ENCODE measurements at places on chromosomes 2 and 18.

DNA sequence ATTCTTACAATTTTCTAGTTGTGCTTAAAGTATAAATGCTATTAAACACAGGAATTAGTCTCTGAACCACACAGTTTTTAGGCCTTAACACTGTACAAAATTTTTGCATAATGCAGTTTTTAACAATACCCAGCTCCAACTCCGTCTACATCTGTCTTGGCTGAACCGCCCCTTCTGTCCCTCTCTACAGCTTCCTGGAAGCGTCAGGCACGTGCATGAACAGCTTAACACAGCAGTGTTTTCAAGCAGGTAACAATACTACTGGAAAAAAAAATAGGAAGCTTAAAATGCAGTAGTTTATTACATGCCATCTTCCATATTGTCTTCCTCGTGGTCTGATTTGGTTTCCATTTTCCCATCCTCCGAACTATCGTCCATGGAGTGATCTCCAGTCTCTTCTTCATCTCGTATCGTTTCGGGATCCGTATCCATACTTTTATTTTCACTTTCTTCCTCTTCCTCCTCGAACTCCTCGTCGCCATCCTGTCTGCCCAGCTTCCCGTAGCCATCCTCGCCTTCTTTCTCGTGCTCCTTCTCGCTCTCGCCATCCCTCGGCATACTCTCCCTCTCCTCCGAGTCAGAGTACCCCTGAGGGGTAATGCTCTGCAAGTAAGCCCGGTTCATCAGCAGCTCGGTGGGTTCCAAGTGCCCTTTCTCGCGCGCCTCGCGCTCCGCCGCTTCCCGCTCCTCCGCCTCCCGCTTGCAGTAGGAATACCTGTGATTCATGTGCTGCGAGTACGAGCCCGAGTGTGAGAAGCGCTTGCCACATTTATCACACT is 130.6 kb downstream of the ZEB2 start:
- no peak for DNase-seq

DNA sequence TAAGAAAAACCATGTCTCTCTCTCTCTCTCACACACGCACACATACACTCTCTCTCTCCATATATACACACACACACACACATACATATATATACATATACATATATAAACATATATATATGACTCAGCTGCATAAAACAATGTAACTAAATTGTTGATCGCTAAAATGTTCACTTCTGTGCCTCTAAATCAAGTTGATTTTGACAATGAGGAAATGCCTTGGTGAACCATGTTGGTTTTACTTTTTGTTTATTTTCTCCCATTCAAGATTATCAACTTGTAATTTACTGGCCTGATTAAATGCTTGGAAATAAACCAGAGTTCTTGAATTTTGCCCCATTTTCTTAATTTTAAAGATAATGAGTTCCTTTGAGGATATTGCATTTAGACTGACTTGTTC is 500.4 kb downstream of the PARD3B start:
- DNase-seq = no peak

DNA sequence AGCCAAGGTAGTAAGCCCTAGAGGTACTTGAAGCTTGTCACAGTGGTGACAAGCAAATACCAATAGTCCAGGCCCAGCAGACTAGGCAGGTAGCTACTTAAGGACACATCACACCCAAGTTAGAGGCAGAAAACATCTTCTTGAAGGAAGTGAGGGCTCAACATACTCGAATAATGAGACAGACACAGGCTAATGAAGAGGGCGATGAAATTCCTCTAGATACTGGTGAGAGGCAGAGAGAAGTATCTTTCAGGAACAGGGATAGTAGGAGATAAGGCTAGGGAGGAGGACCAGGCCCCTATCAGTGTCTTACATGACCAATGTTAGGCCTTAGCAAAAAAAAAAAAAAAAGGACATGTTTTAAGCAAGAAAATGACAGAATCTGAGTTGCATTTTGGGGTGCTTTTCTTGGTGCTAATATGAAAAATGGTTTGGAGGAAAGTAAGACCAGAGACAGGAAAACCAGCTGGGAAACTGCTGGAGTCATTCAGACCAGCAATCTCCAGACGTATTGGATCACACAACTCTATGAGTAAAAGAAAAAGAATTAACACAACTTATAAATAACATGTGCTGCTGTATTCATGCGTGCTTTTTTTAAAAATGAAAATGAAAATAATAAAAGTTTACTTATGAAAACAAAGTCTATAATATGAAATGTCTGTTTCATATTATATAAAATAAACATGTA is 37.7 kb downstream of the COBLL1 start:
- DNase-seq = no peak

DNA sequence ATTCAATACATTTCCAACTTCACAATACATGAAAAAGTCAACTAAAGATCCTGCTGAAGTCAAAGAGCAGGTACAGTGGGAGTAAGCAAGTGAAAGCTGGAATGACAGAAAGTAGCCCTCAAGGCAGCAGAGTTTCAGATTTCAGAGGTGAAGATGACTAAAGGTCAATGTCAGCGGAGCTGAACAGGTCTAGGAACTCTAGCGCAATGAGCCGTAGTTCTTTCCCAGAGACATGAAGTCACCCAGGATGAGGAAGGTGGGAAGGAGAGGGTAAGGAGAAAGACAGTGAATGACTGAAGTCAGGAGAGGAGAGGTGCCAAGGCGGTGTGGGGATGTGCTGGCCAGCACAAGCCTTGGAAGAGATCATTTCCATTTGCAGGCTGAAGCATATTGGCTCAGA is 28.1 kb downstream of the PTPN2 start:
- DNase-seq = no peak

- DNase-seq = no peak
Measured at GRCh38 chr18:47898696-47899095, 31.8 kb downstream of the SMAD2 start.

DNA sequence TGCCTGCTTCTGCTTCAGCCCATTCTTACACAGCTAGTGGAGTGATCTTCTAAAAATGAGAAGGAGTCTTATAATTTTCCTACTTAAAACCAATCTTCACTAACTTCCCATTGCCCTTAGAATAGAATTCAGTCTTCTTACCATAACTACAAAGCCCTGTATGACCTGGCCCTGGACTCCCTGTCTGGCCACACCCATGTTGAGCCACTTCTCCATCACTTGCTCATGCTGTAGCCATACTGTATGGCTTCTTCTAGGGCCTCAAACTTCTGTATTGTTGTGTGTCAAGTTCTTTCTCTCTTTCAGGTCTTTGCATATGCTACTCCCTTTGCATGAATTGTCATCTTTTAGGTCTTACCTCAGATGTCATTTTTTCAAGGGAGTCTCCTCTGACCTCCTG is 11.2 kb downstream of the DGUOK start:
- no peak for DNase-seq

DNA sequence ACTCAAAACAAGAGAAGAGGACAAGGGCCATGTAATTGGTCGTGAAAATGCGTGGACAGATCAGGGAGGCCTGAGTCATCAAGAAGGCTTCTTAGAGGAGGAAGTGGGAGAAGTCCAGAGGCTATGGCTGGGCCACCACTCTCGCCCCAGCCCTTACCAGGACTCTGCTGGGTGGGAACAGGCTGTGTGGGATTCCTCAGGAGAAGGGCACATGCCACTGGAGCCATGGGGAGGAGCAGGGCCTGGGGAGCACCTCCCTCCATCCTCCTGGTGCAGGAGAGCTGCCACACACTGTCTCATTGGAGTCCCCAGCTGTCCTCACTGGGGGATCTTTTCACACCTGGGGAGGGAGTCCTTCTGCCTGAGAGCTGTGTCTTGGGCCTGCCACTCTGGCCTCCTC is 9.4 kb upstream of the RALB start:
- DNase-seq = no peak

DNA sequence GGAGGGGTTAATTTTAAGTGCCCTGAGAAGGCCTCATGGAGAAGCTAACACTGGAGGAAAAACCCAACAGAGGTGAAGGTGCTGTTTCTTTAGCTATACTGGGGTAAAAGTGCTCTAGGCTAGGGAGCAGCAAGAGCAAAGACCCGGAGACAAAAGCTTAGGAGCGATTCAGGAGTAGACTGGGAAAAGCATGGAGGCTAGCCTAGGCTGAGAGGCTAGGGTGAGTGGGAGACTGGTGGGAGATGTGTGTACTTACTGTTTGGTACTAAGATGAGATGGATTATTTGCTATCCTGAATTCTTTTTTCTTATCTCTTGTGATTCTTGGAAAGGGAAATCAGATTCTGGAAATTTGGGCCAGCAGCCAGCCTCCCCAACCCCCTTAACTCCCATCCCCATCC is 2.0 kb downstream of the GIGYF2 start:
- DNase-seq = no peak

- no peak for DNase-seq
Measured at GRCh38 chr2:192729369-192729768, 534.6 kb upstream of the TMEFF2 start.

- DNase-seq = no peak
Measured at GRCh38 chr2:217062768-217063167, 202.9 kb upstream of the TNP1 start.

DNA sequence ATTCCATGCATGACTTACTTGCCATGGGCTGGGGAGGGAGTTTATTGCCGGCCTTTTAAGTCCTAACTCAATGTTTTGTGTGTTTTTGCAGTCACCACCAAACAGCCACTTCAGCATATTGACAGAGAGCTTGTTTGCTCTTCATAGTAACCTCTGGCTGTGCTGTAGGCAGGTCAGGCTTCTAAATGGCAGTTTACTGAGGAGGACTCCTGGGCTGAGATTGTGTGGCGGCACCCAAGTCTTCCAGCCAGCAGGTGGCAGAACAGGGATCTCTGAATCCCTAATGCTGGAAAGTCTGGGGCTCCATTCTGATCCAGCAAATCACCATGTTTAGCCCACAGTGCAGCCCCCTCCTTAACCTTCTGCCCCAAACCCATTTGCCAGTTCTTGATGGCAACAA is 121.2 kb downstream of the CAPN13 start:
- no peak for DNase-seq

GRCh38 chr2:28445448-28446258 is 50.2 kb upstream of the PLB1 start:
- no peak for DNase-seq

DNA sequence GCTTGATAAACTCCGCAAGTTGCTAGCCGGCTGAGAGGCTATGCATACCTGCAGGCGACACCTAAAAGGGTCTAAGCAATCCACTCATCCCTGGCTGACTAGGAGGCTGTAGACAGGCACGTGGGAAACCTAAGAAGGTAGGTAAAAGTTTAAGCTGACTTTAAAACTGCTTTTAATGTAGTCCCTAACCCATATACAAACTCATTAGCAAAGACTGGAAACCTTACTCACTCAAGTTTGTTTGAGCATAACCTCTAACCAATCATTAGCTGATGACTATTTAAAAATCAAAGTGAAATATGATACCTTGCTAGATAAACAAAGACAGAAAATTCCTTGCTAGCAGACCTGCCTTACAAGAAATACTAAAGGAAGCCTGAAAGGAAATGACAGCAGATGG is 106.4 kb downstream of the EXOC6B start:
- DNase-seq = no peak

GRCh38 chr2:131646669-131647297 is 119.1 kb downstream of the CCDC74A start:
- DNase-seq = no peak

DNA sequence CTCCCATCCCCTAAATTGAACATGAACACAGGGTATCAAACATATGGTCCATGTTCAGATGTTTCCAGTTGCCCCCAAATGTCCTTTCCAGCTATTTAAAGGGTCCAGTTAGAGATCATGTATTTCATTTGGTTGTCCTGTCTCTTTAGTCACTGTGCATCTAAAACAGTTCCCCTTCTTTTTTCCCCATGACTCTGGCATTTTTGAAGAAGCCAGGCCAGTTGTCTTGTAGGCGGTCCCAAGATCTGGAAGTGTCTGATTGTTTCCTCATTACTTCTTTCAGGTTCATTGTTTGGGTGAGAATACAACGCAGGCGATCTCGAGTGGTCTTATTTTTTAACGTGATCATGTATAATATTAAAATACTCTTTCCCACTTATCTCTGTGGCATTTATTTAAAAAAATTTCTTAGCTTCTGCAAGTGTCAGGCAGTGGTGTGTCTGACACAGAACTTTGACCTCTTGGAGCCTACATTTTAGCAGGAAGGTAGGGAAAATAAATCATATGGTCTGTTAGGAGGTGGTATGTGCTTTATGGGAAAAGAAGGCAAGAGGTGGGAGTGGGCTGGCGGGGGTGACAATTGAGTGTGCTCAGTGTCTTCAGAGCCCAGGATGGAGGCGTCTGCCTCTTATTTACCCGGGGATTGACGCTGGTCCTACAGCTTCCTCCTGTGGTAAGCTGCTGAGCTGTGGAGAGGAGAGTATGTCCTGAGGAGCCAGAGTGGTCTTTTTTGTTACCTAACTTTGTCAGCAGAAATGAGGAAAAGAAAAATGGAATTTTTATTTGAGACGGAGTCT is 8.1 kb downstream of the RAB31 start:
- DNase-seq = no peak

DNA sequence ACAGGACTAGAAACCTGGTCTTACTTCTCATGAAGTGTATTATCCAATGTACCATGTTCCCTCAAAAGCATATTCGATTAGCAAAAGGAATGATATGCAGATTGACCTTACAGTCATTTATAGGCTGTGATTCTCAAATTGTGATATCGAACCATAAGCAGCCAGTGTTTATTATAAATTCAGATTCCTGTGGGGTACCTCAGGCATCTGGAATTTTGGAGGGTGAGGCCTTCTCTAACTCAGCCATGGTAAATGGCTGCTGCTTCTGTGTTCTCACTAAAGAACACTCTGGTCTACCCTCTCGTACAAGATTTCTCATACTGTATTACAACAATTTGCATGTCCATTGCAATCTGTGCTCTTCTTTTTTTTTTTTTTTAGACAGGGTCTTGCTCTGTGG is 84.5 kb downstream of the PRPF40A start:
- DNase-seq = no peak

- DNase-seq = no peak
Measured at GRCh38 chr2:137706786-137707613, 257.3 kb upstream of the HNMT start.

DNA sequence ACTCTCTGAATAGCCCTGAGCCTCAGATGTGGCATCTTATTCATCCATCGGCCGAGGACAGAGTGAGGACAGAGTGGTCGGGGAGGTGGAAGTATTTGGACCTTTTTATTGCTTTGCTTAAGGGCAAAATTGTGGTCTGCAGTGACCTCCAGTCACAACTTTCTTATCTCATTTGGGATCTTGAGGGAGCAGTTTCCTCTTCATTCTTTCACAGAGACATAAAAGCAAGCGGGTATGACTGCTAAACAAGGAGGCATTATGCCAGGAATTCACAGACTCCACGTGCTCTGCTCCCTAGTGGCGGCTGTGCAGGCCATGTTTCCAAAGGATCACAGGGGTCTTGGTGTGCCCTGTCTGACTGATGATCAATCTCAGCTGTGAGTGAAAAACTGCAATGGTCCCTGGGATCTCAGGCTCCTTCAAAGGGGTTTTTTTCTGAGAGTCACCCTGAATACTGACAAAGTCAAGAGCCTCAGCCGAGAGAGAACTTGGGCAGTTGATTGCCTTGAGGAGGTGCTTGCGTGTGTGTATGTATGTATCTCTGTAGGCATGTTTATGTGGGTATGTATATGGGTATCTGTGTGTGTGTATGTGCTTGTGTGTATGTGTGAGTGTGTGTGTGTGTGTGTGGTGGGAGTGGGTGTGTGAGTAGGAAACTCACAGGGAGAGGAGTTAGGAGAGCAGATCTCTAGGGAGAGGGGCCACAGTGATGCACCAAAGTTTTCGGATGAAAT is 47.7 kb downstream of the RAPGEF4 start:
- no peak for DNase-seq
